Chondrocyte (in vitro differentiated cells): ENCODE measurements at places on chromosomes 6 and 20. TPM values are rescaled to one million over a fixed set of nuclear protein-coding genes. Genes with fewer than 3 reads are reported as not detected.

C6orf52 gene
- 0.82 to 0.97 TPM in 2 of 3 replicates, not detected in the other for total RNA-seq

GPX6 gene
- not detected in 3 replicates for total RNA-seq

GRCh38 chr20:25867776-25868649 lies 171.4 kb upstream of the ZNF337 start:
- peak; percentile 92 for DNase-seq

DNA sequence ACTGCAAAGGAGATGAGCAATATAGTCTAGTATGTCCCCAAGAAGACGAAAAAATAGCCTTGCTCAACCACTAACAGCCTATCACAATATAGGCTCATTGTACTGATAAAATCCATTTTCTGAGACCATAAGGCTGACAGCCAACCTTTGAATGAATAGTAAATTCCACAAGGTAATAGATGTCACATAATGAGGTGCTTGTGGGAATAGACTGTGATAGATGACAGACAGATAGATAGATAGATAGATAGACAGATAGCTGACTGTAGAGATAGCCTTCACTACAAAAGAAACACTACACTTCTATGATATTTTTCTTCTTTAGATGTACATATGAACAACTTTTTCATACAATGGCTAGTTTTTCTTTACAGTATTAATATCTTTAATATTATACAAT lies 760.3 kb upstream of the NRSN1 start:
- no peak for DNase-seq

- DNase-seq: no peak
Measured at GRCh38 chr20:12180107-12180661, 262.5 kb downstream of the BTBD3 start.

- DNase-seq: no peak
Measured at GRCh38 chr6:40933864-40934263, 105.2 kb downstream of the UNC5CL start.
